ENCODE measurements at places on chromosomes 3 and 15.

DNA sequence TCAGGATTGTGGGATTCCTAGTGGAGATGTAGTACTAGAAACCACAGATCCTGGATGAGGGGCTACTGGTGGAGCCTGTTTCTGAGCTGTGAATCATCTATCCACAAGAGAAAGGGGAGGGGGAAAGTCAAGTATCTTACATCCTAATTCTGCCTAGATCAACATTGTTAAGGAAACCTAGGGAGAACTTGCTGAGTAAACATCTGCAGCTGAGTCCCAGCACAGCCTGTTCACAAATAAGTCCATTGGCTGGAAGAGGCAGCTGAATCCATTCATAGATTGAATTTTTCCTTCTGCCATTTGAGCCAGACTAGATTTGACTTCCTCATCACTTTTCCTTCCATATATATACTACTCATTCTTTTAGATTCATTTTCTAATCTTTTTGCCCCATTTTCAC is 460.5 kb downstream of the TUSC7 start:
- DNase-seq: no peak

DNA sequence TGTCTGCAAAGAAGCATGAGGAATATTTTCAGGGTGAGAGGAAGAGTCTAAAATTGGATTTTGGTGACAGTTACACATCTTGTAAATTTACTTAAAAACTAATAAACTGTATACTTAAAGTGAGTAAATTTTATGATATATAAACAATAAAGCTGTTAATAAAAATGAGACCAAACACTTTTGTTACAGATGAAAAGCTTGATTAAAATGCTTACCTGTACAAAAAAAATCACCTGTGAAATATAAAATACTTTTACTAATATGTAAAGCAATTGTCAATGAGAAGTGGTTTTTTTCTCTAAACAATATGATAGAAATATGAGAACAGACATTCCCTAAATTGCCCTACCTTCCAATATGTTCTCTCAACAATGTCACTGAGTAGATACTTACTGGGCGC is 27.2 kb upstream of the CPB1 start:
- no peak for DNase-seq

- no peak for DNase-seq
These were observed 291.0 kb upstream of the EPHA3 start for GRCh38 chr3:88816445-88816844.

GRCh38 chr3:188400494-188401243 is 246.7 kb downstream of the LPP start:
- no peak for DNase-seq

DNA sequence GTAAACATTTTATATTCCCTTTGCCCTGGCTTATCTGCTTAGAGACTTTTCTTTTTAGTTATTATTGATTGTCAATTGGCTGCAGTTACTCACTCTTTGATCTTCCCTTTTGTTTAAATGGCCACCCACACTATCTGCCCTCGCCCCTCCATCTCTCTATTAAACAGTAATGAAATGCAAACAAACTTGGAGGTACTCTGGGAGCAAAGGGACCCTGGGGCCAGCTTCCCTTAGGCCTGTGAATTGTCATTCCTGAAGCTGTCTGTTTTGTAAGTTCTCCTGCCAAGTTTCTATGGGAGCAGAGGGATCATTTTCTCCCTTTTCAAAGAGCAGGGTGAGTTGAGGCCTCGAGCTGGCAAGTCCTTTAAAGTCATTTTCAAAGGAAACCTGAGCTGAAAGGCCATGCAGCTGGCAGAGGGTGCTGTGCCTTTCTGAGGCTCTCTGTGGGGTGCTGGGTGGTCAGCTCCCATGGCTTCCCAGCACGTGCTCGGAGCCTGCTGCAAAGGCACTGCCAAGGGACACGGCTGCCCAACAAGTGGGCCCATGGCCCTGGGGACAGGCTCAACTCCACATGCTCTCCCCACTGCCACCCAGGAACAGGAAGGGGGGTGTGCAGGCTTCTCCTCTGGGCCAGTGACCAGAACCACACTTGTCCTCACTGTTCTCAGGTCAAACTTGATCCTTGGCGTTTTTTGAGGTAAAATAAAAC is 17.4 kb upstream of the RTP2 start:
- DNase-seq: no peak

DNA sequence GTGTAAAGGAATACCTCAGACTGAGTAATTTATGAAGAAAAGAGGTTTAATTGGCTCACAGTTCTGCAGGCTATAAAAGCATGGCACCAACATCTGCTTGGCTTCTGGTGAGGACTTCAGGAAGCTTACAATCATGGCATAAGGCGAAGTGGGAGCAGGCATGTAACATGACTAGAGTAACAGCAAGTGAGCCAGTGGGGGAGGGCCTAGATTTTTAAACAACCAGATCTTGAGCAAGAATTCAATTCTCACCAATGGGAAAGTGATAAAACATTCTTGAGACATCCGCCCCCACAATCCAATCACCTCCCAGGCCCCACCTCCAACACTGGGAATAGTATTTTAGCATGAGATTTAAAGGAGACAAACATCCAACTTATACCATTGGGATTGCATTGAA is 44.2 kb upstream of the BCL2A1 start:
- DNase-seq: no peak

DNA sequence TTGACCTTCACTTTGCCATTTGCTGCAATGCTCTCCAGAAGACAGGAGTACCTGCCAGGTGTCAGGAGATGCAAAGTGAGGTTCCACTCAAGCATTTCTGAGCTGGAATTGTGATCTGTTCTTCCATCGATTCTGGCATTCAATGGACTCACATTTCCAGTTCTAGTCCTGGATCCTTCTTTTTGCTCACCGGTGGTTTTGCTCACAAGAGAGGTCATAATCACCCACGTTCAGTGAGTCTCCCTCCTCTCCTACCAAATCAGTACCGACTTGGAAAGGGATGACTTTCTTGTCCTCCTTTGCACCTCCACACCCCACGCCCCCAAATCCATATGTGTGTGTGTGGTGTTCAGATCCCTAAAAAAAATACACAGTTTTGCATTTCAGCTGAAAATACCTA is 206.7 kb upstream of the IGF1R start:
- no peak for DNase-seq

- DNase-seq: no peak
These were observed 51.0 kb downstream of the MME start for GRCh38 chr3:155131104-155131503.

DNA sequence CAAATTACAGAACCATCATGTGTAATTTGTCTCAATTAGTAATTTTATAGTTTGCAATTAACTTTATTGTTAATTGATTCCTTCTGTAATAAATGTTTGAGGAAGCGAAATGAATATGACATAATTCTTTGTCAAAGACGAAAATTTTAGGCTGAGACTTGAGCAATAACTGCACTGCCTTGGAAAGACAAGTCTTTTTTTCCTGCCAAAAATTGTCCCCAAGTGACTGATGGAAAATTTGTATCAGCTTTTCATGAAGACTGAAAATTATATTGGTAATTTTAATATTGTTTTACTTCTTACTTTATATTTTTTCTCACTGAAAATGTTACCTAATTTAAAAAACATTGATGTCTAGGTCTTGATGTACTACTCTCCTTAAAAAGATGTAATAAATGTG is 622.6 kb downstream of the NLGN1 start:
- DNase-seq: no peak

GRCh38 chr15:29747837-29748417 is 74.3 kb downstream of the TJP1 start:
- no peak for DNase-seq

DNA sequence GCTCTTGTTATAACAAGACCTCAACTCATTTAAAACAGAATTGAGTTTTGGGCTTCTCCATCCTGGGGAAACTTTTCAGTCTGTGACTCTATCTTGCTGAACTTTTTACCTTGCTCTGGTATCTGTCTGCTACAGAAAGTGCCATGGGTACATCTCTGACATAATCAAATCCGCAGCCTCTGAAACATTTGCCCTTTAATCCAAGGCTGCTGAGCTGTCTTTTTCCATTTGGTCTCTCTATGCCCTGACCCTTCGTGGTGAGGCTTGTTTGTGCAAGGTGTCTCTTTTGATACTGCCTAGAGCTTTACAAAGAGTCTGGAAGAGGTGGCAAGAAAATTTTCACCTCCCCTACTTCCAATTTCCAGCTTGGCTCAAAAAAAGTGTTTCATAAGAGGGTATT is 11.3 kb downstream of the TMEM108 start:
- no peak for DNase-seq

DNA sequence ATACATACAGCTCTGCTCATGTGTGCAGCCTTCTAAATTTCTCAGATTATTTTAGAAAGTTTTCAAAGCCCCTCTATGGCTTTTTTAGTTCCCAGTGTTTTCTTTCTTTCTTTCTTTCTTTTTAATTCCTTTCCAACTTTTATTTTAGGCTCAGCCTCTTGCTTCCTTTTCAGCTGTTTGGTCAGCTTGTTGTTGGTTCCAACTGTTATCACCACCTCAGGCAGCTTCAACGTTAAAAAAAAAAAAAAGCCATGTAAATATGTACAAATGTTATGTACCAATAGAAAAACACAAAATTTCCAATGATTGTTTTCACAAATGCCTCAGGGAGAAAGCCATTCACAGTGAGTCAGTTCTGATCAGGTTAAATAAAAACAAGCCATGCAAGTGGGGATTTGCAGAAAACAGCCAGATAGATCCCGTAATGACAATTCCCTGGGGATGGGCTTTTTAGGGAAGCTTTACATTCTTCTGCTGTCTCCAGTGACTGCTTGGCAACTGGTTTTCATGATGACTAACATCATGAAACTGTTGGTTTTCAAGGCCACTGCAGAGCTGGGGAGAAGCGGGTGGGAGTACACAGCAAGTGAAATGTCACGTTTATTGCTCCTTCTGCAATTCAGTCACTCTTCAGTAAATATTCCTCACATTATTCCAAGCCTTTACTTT is 908.4 kb downstream of the EPHA3 start:
- DNase-seq: no peak

DNA sequence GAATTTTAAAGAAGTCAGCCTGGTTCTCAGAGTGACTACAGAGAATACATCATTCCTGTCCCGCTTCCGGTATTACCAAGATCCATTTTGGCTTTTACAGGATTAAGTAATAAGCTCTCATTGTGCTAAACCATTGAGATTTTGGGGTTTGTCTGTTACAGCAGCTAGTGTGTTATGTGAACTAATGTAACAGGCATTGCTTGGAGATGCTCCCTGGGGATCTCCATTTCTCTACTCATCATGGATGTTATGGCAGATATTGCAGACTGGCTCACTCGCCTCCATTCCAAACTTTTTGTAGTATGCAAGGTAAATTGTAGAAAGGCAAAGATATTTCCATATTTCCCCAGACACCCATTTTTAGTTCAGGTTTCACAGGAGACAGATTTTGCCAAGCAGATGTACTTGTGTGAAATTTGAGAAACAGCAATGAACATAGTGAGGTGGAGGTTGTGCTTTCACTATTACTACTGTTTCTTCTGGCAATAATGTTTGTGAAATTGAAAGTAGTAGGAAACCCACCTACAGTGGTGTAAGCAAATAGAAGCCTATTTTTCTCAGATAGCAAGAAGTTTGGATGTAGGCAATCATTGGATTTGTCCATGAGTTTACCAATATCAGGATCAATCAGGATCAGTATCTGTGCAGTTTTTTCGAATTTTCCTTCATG is 177.1 kb upstream of the GALNT15 start:
- DNase-seq: no peak

- DNase-seq: no peak
These were observed 21.6 kb upstream of the ALCAM start for GRCh38 chr3:105345156-105345555.

DNA sequence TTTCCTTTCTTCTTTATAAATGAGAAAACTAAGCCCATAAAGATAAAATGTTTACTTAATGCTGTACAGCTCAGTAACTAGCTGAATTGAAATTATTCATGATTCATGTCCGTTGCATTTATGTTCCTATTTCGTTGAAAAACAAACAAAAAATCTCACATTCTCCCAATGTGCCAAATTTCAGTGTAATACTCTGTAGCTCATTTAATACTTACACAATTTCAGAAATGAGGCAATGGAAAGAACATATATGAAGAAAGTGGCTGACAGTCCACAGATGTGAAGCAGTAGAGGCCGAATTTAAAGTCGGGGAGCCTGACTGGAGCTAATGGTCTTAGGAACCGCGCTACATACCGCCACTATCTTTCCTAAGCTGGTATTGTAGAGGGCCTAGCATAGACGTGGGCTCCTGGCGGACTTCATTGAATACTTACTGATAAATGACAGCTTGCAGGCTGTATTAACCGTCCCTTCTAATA is 651 bp downstream of the PLSCR2 start:
- DNase-seq: no peak

DNA sequence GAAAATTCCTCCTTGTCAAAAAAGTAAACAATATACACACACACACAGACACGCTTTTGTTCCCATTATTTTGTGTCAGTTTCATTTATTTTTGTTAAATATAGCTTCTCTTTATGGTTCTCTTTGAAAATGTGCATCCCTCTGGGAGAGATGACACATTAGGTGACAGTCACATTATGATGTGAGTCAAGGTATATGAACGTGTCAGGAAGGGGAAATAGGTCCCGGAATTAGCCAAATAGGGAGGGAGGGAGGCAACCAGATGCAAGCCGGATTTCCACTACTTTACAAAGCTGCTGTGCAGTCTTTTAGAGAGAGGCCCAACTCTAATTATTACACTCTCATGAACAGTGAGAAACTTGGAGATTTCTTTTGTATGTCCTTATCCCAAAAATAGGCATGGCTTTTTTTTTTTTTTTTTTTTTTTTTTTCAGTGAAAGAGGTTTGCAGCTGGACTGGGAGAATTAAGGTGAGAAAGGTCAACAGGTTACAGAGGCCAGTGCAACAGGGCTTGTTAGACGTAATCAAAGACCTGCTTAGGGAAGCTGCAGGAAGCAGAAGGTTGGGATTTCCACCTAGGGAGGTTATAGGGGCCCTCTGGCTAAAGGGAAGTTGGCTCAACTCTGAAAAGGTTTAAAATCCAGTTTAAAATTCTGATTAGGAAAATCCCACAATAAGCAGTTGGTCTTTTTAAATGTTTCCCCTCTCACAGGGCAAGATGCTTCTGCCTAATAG is 240.5 kb upstream of the UBE2E1 start:
- no peak for DNase-seq

DNA sequence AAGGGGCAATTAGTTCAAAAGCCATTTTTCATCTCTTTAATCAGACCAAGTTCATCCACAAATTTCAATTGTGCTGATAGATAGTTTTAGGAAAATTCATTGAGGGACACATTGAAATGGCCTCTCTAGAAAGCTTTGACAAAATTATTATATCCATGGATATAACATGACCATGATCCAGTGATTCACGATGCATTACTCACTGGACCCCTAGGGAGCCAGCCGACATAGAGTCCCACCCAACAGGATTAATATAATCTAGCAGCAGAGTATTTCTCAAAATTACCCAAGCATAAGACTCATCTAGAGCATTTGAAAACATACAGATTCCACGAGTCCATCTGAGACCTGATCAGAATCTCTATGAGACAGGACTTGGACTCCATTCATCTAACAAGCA is 100.3 kb downstream of the FRMD5 start:
- no peak for DNase-seq

- DNase-seq: no peak
These were observed 755.5 kb upstream of the SEMA6D start for GRCh38 chr15:46961795-46962194.

DNA sequence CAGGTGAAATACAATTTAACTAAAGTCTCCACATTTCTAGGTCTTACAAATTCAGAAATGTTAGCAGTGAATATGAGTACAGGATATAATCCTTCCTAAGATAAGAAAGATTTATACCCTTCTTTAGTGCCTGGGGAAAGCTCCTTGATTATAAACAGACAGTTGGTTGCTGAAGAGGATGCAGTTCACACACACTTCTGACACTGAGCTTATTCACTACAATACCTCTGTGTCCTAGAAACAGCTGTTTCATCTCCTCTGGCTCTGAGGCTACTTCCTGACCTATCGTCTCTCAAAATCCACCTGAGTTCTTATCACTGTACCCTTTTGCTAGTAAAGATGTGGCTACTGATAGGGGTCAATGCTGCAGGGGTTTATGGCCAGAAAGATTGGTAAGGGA is 57.1 kb downstream of the TP63 start:
- DNase-seq: no peak

Measured in WTC11 (cell line).